Activated CD8-positive, alpha-beta memory T cell treated with anti-CD3 and anti-CD28 coated beads for 48 hours (primary cell): ENCODE measurements at places on chromosomes 7 and 10.
A peak's percentile ranks its signal among the peaks of the same experiment; 100 is the strongest.

DNA sequence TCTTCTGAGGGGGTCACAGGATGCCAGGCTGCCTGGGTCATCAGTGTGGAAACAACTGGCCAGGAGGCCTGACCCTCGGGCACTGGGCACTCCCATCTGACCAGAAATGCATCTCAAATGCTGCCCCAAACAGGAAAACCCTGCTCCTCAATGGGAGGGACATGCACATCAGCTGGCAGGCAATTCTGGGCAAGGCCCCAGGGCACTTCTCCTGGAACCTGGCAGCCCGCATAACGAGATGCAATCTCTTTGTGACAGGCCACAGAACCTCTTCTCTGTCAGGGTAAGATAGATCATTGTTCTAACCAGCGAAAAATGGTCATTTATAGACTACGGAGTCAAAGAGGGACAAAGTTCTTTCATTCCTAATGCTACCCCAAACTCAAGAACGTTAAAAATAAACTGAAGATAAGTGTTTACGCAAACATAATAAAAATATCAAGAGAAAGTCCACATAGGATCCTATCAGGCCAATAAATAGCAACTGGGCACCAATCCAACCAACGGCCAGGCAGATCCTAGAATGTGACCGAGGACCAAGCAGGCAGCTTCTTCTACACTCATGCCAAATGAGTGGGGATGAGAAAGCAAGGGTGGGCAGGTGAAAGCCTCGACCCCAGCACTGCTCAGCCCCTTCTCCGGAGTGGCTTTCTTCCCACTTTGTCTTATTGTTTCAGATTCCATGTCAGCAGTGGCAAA, 212.3 kb downstream of the TCERG1L start:
- DNase-seq: no peak

GRCh38 chr10:113965683-113966082, 78.0 kb upstream of the ADRB1 start:
- no peak for DNase-seq

DNA sequence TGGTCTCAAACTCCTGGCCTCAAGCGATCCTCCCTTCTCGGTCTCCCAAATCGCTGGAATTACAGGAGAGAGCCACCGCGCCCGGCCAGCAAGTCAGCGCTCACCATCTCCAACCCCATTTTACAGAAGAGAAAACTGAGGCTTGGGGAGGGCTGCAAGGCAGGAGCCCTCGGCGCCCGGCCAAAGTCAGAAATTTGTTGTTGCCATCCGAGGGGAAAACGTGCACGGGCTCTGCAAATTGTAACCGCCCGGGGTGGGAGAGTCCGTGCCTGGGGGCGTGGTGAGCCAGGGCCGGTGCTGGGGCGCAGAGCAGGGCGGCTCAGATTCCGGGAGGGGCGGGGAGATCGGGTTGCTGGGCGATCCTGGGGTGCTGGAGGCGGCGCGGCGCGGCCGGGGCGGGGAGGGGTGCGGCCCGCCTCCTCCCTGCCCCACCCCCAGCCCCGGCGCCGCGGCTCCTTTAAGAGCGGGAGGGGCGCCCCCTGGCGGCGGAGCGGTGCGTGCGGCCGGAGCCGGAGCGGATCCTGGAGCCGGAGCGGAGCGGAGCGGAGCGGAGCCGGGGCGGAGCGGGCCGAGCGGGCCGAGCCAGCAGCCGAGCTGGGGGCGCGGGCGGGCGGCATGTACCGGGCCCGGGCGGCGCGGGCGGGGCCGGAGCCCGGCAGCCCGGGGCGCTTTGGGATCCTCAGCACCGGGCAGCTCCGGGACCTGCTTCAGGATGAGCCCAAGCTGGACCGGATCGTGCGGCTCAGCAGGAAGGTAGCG, at the start of gene VPS37D:
Gene VPS37D, plus strand, starts transcription at position 488 of the 759 bp plus-strand sequence. Its CDS starts 128 bp downstream, at position 616.
- peak; percentile 98 for DNase-seq

- DNase-seq: no peak
These were observed 72.3 kb downstream of the ELMO1 start for GRCh38 chr7:37376386-37376785.

- no peak for DNase-seq
These were observed 30.6 kb downstream of the RBM17 start for GRCh38 chr10:6119423-6119822.

DNA sequence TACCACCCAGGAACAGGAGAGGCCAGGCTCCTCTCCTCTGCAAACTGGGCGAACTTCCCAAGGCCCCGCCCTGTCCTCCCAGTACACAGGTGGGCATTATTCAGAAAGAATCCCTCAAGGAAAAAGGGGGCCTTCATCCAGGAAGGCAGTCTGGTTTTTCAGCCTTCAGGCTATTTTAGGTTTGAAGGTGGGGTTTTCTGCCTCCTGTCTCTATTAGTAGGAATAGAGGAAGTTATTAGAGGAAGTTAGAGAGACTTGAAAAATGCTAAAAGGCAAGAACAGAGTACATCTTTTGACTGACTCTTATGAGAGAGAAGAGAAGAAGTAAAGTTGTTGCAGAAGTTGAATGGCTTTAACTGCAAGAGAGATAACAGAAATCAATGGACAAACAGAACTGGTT, 250.9 kb upstream of the SORCS1 start:
- no peak for DNase-seq
